ENCODE measurements at places on chromosomes 3 and 15.

DNA sequence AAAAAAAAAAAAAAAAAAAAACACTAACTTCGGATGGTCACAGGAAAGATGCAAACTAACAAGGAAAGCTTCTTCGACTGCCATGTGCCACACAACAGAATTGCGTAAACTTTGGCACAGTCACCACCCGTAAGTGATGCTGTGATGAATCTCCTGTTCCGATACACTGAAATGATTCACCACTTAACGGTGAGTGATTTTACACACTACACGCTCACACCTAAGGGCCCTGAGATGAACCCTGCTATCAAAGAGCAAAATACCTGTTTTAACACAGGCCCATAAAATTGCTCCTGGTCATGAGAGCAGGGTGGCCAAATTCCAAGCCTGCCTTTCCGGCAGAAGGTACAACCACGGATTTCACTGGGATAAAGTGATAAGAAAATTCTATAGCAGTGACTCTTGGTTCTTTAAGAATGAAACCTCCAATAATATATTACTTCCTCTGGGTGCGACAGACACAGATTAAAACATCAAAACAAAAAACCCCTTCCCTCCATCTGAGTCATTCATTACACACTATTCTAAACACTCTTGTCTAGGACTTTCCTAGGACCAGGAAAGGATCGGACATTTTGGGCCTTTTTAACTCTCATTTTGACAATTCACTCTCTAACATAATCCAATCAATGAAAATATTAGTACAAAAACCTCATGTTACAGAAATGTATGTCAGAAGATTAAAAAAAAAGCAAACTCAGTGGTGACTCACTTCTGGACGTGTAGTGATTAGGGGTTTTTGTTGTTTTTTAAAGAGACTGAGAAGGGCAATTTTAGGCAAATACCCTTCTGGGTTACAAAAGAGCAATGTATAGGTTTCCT lies 28.3 kb downstream of the LRIG1 start:
- no peak for DNase-seq

GRCh38 chr3:18033581-18034108 lies 291.2 kb upstream of the TBC1D5 start:
- no peak for DNase-seq

GRCh38 chr15:45714590-45715488 lies 80.0 kb downstream of the SQOR start:
- peak; percentile 73 for DNase-seq

DNA sequence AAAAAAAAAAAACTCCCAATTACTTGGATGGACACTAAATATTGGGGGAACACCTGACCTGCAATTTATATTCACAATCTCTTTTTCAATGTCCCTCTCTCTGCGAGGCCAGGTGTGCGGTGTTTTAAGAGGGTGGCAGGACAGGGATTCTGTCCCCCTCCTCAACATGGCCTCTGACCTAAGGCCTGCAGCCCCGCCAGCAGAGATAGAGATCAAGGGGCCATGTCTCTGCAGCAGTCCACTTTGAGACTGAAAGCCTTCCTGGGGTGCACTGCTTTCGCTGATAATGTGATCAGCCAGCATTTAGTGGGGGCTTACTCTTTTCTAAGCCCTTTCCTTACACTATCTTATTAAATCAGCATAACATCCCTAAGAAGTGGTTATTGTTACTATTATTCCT lies 419.9 kb downstream of the OCA2 start:
- no peak for DNase-seq

DNA sequence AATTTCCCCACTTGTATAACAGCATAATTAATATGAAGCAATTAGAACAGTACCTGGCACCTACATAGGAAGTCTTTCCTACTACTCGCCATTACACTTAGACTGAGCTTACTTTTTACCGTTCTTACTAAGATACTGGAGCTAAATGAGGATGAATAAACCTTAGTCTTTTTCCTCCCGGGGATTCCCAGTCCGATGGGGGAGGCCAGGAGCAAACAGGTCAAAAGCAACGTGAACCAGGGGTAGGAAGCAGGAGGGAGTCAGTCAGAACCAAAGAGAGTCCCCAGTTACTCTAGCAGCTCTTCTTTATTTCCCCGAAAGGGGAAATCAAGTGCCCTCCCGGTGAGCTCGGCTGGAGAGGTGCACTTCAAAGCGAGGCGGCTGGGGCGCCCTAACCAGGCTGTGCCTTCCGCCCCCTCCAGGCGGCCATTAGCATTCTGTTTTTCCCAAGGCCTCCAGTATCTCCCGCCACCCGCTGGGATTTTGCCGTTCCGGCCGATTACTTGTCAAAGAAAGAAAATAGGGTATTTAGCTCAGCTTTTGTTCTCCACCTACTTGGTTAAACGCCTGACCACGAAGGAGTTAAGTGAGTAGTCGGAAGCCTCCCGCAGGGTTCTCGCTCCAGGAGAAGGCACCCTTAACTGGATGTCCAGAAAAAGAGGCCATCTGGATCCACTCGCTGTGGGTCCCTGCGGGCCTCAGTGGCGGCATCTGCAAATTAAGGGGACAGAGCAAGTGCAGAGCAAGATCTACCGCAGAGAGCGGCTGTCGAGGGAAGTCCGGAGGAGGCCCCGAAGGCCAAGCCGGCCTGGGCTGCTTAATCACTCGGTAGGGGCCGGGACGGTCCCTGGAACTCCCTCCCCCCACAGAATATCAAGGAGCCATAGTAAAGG lies 6.3 kb upstream of the EOMES start:
- peak; percentile 93 for DNase-seq

- DNase-seq: no peak
Measured at GRCh38 chr15:89333959-89334509, 590 bp downstream of the POLG start.

DNA sequence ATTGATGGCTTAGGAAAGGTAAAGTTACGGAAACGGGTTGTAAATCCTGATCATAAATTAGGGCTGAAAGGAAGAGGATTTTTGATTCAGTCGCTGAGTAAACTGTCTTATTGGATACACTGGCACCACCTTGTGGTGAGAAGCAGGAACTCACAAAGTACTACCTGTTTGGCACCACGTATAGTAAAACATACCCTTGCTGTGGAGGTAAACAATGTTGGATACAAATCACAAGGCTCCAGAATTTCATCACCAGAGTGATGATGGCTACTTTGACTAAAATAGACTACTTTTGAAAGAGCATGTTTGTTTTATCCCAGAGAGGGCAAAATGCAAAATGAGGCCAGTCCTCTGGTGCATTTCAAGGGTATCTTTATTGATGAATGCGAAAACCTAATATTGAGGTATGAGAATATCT lies 216.9 kb downstream of the IGSF11 start:
- DNase-seq: peak; percentile 60

DNA sequence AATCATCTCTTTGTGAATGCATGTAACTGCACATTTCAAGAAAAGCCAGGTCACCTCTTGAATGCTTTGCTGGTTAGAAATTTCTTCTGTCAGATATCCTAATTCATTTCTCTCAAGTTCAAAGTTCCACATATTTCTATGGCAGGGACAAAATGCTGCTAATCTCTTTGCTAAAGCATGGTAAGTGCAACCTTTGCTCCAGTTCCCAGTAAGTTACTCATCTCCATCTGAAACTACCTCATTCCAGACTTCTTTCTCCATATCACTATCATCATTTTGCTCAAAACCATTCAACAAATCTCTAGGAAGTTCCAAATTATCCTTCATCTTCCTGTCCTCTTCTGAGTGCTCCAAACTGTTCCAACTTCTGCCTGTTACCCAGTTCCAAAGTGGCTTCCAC lies 230.6 kb downstream of the ZMAT3 start:
- DNase-seq: no peak

- no peak for DNase-seq
Measured at GRCh38 chr15:64096668-64097384, 1.0 kb downstream of the SNX1 start.

GRCh38 chr3:87127281-87127680 lies 99.8 kb upstream of the CHMP2B start:
- no peak for DNase-seq

- DNase-seq: no peak
Measured at GRCh38 chr3:83189634-83190033, 1428.2 kb upstream of the GBE1 start.

- DNase-seq: no peak
Measured at GRCh38 chr3:135981701-135982403, 16.3 kb downstream of the PPP2R3A start.

DNA sequence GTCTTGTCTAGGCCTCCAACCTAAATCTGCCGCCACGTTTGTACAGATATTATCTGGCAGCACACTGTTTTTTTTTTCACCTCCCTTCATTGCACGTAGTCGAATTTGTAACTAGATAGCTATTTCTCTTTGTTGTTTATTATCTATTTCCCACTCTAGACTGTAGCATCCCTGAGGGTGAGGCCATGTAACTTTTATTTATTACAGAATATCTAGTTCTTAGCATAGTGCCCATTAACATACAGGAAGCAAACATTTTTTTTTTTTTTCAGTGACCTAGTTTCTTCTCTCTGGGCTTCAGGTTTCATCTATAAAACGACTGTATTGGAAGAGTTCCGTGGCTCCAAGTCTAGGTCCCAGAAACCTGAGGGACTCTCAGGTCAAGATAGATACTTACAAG lies 354.3 kb downstream of the FGF12 start:
- no peak for DNase-seq

DNA sequence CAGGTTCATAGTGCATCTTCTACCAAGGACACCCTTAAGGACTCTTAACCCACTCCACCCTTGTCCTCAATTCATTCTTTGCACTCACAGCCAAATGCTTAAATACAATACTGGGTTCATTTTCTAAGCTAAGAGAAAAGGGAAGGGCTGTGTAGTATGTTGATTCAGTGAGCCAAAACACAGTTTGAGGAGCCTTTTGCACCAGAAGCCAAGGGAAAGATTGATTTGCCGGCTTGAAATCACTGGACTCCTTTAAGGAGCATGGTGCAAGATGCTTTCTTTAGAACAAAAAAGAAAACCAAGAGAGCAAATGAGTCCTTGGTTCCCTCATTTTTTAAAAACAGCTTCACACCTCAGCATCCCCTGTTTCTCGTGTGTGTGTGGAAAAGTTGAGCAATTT lies 47.8 kb downstream of the BOC start:
- no peak for DNase-seq

- DNase-seq: no peak
Measured at GRCh38 chr3:15657016-15657415, 55.5 kb downstream of the BTD start.

DNA sequence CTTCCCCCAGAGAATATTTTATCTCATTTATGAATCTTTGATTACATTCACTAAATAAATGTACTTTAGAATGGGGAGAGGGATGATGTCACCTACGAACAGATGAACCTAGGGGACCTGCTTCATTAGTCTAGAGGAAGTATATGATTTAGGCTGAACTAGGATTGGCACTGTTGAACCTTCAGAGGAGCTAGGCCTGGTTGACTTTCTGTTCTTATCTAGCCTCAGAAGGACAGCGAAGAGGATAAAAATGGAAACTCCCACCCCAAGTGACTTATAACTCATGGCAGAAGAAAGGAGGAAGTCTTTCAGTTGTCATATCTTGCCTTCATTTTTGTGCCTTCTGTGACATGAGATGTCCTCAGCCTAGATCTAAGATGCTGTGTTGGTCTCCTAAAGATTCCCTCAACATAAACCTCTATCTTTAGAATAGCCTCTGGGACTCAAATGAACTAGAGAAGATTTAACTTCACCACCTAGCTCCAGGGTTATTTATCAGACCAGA lies 42.6 kb downstream of the POLG start:
- no peak for DNase-seq

DNA sequence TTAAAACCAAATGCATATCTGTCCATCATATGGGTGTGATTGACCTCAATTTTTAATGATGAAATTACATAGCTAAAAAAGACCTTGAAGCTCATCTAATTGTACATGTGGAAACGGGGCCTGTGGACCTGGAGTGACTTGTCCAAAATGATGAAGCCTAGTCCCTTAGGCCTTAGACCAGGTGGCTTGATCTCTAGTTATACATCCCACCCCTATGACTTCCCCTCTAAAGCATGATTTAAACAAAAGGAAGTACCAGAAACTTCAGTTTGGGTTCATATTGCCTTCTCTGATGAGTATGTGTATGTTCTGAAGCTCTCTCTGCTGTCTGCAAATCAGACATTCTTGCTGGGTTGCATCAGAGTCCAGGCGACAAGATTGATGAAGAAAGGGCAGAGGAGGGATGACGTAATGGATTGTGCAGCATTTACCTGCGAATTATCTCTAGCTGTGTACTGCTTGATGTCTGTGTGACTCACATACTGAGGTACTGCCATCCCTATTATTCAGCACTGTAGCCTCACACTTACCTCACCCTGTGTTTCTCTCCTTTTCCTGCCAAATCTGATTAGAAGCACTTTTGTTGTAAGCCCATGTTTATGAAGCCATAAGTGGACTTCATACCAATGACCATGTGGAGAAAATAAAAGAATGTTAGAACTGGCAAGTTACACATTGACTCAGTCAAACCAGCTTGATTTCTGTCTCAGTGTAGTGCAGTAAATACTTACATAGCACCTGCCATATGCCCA lies 111.5 kb downstream of the FILIP1L start:
- no peak for DNase-seq

GRCh38 chr15:66496951-66497501 lies 536 bp downstream of the SNAPC5 start:
- no peak for DNase-seq

DNA sequence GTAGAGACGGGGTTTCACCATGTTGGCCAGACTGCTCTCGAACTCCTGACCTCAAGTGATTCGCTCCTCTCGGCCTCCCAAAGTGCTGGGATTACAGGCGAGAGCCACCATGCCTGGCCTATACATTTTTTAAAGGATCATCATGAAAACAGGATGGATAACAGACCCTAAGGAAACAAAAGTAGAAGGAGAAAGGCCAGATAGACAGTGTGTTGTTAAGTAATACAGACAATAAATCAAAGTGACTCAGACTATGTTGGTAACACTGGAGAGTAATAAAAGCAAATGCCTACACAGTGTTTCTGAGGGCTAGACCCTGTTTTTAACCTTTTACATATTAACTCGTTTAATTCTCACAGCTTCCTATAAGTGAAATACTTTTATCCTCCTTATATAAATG lies 133.8 kb upstream of the MCTP2 start:
- no peak for DNase-seq

Data from H9 (cell line).